ENCODE measurements at places on chromosomes 4 and X.

GRCh38 chrX:16770970-16771482, 15.2 kb upstream of the TXLNG start:
- DNase-seq: no peak

GRCh38 chr4:133581996-133582619, 433.0 kb downstream of the PCDH10 start:
- no peak for DNase-seq

- DNase-seq: peak; percentile 76
Measured at GRCh38 chrX:136646602-136647239, 1.2 kb upstream of the CD40LG start.

GRCh38 chr4:185101354-185101890, 41.6 kb upstream of the SLC25A4 start:
- no peak for DNase-seq

GRCh38 chr4:121794505-121795188, 6.5 kb upstream of the EXOSC9 start:
- no peak for DNase-seq

DNA sequence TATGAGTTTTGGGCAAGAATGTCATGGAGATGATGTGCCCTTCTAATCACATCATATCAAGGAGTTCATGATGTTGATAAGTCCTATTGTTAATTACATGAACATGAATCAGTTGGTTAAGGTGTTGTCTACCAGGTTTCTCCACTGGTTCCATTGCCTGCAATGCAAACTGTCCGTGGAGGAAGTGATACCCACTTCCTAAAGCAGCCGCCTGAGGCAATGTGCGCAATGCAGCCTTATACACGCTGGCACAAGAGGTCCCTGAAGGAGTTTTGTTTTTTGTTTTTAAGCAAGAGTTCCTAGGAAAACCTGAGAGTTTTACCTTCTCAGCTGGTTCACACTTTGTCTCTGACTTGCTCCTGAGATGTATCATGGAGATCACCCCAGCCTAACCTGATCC, 5.9 kb upstream of the GPKOW start:
- no peak for DNase-seq

- DNase-seq: no peak
Measured at GRCh38 chr4:54743562-54743961, 85.8 kb downstream of the KIT start.
